Stimulated activated CD4-positive, alpha-beta T cell treated with anti-CD3 and anti-CD28 coated beads, Interleukin-12 subunit alpha, Interleukin-12 subunit beta, amount 100 ng/mL, for 24 hours (primary cell): ENCODE measurements at places on chromosomes 3 and 15.

DNA sequence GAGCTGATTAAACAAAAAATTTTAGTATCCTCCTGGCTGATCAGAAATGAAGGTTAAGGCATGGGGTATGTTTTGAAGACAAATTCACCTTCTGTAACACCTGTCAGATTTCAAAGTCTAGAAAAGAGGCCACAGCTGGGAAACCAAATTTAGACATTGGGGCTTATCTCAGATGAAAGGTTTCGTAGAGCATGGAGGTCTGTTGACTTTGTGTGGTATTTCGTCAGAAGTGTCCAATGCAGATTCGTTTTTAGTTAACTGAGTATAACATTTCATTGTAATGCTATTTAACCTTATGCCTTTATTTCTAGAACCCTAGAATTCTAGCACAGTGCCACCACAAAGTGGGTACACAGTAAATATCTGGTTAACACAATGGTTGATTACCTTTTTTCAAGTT lies 61.7 kb downstream of the FNDC3B start:
- no peak for DNase-seq

DNA sequence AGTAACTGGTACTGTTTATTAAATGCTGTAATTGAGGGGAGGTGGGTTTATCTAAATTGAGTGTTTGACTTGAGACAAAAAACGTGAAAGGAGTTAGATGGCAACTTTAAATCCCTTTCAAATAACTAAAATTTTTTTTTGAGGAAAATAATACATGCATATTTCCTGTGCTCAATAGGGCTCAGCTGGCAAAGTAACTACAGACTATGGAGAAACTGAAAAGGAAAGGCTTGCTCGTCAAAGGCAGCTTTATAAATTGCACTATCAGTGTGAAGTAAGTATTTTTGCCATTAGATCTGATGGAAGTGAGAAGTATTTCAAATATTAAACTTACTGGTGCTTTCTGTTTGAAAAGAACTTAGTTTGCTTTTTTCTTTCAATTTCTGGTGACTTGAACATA lies 72.2 kb downstream of the DZIP3 start:
- no peak for DNase-seq

DNA sequence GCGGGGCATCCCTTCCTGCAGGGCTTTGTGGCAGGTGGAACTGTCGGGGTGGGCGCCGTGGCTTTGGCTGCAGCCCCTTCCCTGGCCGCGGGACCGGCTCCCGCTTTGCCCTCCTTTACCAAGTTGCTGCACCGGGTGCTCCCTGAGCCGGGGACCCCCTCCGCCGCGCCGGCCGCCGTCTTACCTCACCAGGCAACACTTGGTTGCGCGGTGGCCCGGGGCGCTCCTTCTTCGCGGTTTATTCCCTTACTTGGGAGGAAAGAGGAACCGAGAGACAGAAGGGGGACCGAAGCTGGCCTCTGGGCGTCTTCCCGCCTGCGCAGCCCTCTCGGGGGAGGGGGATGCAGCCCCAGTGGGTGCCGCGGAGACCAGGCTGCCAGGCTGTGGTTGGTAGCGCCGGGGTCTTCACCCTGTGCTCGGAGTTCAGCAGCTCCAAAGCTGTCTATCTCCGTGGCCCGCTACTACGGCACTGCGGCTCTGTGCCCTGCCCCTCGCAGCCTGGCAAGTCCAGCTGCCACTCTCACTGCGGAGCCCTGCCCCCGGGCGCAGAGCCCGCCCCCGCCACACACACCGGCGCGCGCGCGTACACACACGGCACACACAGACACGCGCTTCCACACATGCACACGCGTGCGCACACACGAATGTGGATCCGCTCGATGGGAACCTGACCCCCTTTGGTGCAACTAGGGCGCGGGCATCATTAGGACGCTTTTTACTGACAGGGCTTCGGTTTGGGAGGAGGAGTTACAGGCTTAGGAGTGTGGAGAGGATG lies at the start of gene DGKG:
Gene DGKG, minus strand, starts transcription at position 473 of the 775 bp plus-strand sequence. CDS start 41,775 bp downstream, outside the sequence.
- DNase-seq = no peak

DNA sequence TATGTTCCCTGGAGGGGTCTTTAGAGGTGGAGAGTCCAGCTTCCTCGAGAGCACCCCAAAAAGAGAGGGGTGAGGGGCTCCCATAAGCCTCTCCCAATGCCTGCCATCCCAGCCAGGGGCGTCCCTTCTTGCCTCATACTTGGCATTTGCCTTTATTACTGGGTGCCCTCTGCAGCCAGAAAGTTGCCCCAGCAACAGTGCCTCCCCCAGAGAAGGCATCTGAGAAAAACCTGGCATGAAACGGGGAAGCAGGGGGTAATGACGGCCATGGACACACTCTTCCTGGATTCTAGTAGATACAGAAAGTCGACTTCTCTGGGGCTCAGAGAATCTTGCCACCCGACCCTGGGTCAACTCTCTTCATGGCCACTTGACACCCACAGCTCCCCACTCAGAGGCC lies 90.1 kb downstream of the PCSK6 start:
- DNase-seq = no peak

DNA sequence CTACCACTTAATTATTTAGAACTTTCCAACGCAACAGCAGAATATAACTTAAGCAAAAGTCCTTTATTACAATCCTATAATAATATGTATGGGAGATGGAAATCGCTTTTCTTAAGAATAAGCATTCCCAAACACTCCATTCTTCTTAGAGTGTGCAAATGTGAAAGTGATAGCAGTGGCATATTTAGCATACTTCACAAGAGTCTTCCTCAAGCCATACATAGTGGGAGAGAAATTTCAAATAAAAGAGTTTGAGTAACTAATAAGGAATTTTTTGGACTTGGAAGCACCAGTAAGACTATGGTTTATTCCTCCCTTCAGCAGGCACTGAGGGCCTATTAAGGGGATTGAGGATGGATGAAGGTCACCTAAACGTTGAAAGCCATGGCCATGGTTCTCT lies 22.1 kb upstream of the BNC1 start:
- no peak for DNase-seq

DNA sequence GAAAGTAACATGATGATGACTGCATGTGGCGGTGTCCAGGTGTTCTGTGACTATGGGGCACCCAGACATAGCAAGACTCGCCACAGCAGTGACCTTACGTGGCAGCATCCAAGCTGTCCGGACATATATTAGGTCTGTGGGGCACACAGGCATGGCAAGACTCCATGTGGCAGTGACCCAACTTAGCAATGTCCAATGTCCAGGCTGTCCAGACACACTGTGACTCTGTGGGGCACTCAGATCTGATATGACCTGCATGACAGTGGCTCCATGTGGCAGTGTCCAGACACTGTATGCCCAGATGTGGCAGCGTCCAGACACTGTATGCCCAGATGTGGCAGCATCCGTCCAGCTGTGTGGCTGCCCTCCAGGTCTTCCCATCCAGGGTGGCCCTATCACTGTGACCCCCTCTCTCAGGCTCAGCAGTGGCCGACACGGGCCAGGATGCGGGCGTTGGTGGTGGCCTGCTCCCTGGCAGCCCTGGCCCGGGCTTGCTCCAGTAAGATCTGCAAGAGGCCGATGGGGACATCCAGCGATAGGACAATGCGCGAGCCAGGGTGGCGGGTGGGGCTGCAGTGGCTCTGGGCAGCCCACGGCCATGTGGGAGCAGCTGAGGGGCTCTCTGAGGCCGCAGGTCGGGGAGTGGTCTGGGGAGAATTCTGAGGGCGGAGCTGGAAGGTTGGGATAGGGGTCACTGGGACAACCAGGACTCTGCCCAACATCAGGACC lies 1.1 kb downstream of the UCN2 start:
- DNase-seq = no peak
